ENCODE measurements at places on chromosomes 3 and 15.

DNA sequence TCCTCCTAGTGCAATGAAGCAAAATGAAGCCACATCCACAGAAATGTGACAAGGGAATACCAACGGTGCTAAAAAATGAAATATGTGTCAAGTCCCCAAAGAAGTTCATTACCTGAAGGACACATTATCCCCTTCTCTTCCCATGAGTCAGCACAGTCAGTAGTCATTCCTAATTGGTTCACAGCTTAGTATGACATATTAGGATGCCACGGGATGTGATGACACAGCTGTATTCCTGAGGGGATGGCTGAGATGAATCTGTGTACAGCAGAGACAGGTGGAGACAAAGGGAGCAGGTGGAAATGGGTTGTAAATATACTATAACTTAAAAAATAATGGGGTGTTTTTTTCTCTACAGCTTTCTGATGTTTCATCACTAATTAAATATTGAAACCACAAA, 273.4 kb downstream of the ARRDC4 start:
- no peak for DNase-seq

- no peak for DNase-seq
Measured at GRCh38 chr3:46847744-46848143, 15.5 kb downstream of the MYL3 start.

DNA sequence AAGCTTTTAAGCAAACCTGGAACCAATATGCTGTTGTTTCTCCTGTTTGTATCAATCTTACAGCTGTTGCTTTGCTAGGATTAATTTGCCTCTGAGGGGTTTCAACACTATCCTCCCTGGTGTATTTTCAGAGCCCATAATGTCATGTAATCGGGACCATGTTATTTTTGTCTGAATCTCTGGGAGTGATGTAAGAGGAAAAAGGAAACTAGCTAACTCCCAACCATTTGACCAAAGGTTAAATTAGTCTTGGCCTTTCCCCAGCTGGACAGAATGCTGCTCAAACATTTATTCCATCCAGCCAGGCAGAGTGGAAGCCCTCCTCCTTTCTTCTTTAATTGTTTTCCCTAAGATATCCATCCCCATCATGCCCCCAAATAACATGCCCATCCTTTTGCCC, 142.2 kb downstream of the ALDH1A2 start:
- DNase-seq: no peak

DNA sequence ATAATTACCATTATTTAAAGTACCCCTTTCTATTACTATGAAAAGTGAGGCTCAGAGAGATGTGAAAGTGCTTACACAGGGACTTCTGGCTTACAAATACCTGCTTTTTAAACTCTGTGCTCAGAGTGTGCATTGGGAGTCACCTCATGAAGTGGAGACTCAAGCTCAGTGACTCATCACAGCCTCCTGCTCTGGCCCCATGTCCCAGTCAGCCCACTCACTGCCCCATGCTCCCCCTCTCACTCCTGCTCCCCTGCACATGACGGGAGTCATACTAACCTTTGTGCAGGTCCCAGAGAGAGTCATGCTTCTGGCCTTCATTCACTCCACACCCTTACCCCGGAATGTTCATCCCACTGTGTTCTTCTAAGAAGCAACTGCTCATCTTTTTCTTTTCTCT, 20.2 kb downstream of the CCR1 start:
- peak; percentile 47 for DNase-seq

GRCh38 chr3:48830715-48831114, 17.0 kb downstream of the PRKAR2A start:
- no peak for DNase-seq

DNA sequence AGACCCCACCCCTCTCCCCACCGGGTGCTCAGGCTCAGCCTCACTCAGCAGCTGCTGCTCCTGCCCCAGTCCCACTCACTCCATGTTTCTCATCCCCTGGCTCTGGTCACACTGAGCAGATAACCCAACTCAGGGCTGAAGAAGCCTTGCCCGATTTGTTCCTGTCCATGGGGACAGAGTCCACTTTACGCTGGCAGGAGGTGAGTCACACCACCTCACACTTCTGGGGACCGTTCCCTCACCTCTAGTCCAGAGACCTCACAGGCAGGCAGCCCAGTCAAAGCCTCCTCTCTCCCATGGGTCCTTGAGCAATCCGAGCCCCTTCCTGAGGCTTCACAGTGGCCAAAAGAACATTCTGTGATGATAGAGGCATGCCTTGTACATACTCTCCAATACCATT, 1.4 kb downstream of the CIDEC start:
- DNase-seq: no peak

DNA sequence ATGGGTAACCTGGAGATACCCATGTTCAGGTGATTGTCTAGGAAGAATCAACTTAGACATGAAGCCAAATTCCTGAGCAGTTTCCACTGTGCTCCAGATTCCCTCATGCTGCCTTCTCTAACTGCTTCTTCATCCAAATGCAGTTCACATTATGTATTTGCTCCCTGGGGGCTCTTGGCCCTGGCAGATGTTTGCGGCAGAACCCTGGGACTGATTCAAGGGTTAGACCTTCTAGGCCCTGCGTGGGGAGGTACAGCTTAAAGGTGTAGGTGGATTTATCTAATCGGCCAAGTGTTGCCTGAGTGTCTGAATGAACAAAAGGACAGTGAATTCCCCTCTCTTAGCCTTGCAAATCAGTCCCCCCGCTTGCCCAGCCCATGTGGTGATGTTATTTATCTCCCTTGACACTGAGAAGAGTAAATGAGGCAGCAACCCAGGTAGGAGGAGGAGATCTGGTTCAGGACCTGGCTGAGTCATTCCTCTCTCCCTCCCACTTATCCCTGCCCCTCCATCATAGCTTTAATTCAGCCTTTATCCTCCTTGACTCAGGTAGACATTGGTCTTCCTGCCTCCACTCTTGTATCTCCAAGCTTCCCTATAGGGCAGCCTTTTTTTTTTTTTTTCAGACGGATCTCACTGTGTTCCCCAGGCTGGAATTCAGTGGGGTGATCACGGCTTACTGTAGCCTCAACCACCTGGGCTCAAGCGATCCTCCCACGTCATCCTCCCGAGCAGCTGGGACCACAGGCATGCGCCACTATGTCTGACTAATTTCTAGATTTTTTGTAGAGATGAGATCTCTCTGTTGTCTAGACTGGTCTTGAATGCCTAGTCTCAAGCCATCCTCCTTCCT, 54.8 kb downstream of the MAGEF1 start:
- peak; percentile 40 for DNase-seq

GRCh38 chr3:180762866-180763265, 83.6 kb upstream of the CCDC39 start:
- no peak for DNase-seq

DNA sequence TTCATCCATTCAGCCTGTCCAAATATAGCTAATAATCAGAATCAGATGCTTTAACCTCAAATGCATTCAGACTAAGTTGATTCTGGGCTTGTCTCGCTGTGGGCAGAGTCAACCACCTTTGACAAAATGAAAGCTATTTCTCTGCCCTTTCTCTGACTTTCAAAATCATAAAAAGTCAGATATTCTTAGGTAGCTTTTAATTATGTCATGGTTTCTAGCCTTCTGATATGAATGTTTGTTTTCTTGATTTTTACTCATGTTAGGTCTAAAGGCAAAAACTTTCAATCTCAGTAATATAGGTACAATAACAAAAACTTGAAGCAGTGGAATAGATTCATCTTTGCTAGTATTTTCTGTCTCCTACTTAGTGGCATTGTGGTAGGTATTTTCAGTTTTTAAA, 25.3 kb upstream of the C15orf61 start:
- DNase-seq: no peak

DNA sequence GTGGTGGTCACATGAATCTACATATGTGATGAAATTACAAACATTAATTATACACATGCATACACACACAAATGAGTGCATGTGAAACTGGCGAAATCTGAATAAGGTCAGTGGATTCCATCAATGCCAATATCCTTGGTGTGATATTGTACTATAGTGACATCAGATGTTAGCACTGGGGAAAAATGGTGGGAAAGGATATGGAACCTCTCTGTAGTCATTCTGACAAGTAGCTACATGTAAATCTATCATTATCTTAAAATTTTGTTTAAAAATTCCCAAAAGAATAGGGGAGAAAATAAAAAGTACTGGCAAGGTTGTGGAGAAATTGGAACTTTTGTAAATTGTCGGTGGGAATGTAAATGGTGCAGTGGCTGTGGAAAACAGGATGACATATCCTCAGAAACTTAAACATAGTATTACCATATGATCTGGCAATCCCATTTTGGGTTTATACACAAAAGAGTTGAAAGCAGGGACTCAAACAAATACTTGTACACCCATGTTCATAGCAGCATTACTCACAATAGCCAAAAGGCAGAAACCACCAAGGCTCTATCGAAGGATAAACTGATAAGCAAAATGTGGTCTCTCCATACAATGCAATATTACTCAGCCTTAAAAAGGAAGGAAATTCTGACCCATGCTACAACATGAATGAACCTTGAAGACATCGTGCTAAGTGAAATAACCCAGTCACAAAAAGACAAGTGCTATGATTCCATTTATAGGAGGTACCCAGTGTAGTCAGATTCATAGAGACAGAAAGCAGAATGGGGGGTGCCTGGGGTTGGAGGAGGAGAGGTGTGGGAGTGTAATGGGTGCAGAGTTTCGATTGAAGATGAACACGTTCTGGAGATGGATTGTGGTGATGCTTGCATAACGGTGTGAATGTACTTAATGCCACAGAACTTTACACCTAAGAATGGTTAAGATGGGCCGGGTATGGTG, 25.3 kb upstream of the HRH1 start:
- DNase-seq: no peak

DNA sequence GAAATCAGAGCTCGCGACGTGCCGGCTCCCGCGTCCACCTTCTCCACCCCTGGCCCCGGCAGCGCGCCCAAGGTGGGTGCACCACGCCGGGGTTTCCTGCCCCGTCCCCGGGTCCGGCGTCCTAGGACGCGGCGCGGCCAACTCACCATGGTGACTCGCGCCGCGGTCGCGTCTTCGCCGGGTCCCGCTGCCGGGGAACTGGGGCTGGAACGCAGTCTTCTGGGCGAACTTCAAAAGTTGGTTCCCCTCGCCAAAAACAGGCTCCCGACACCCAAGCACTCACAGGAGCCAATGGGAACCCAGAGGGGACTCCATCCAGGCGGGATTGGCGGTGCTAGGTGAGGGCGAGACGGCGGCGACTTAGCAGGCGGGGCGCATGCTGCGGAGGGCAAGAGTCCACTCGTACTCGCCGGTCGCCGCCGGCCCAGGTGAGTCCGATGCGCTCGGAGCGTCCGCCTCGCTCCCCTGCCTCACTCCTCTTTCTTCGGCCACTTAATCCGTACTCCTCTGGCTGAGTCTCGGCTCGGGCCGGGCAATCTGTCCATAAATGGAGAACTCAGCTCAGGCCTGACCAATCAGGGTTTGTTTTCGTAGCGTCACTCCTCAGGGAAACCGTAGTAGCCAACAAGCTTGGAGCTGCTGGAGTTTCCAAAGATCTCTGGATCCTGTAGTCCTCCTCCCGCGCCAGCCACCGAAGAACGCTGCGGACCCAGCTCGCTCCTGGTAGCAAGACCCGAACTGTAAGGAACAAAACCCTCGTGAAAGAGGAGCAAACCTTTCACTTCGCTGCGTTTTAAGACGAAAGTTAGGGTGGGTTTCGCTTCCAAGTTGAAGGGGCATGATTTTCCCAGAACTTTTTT, at the start of gene MYO1E:
Gene MYO1E, minus strand, starts transcription at position 520 of the 860 bp plus-strand sequence. Its CDS starts 371 bp downstream, at position 149.
- peak; percentile 72 for DNase-seq

DNA sequence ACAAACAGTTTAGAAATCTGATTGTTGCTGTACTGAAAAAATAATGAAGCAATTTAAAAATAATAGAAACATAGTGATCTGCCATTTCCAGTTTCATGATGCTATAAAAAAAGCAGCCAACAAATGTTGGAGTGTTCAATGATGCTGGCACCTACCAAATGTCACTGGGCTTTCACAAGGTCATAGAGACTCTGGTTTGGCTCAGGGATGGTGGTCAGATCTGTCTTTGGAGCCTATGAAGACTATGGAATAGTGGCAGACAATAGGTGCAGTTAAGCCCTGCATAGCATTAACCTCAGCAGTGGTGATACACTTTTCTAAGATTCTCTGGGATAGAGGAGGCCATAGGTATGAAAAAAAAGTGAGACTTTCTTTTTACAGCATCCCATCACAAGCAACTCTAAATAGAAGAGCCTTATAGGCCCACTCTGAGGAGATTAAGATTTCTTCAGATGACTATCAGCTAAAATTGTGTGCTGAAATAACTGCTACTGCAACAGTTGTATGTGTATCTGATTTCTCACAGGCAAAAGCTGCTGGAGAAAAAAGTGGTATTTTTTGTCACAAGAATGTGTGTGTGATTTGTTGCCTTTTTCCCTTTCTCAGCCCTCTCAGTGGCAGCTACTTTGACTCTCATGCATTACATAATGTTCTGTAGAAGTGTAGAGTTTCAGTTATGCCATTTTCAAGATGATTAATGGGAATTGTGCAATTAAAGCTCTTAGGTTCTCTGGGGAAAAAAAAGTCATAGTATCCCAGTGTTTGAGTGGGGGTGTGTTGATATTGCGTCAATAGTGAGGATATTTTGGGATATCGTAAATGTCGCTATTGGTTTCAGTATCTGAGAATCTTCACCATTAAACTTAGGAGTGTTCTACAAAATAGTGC, 137.4 kb downstream of the MBNL1 start:
- DNase-seq: no peak

GRCh38 chr3:169661361-169662131, 2.0 kb downstream of the MECOM start:
- no peak for DNase-seq

DNA sequence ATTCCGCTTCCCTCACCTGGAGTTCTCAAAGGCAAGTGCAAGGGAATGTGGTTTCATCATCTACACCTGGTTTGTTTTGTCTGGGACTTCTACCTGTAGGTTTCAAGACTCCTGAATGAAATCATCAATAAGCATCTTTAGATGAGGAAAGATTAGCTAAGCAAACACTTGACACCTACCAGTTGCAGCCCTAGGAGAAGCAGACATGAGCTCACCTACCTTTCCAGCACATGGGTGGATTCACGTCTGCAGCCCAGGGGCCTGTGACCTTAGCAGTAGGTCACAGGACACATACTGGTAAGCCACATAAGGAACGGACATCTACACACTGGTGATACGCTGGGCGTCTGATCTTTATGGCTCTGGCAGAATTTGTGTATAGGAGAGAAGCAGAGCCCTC, 26.7 kb downstream of the SLCO2A1 start:
- no peak for DNase-seq

- DNase-seq: no peak
Measured at GRCh38 chr3:124014366-124014942, 22.5 kb upstream of the ROPN1 start.

DNA sequence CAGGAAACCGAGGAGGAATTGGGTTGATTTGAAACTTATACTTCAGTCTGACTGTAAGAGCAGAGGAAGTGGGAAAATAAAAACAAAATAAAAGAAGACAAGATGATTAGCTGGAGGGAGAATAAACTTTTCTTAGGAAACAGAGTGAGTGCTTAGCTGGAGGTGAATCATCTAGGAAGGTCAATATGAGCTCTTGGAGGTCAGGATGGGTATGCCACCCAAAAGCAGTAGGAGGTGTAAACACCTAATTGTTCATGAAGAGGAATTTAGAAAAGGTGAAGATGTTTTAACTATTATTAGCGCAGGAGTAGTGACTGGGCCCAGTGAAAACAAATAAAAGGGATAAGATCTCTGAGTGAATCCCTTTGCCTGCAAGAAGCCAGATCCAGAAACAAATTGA, 39.9 kb upstream of the ARL14 start:
- no peak for DNase-seq

GRCh38 chr15:88645171-88646087, 6.6 kb downstream of the ISG20 start:
- no peak for DNase-seq

GRCh38 chr3:57160076-57160764, 4.9 kb downstream of the IL17RD start:
- DNase-seq: no peak

GRCh38 chr3:189941125-189941524, 179.6 kb downstream of the P3H2 start:
- DNase-seq: no peak
